ENCODE measurements at places on chromosomes 13 and 19. TPM values are rescaled to one million over a fixed set of nuclear protein-coding genes. Genes with fewer than 3 reads are reported as not detected.

DNA sequence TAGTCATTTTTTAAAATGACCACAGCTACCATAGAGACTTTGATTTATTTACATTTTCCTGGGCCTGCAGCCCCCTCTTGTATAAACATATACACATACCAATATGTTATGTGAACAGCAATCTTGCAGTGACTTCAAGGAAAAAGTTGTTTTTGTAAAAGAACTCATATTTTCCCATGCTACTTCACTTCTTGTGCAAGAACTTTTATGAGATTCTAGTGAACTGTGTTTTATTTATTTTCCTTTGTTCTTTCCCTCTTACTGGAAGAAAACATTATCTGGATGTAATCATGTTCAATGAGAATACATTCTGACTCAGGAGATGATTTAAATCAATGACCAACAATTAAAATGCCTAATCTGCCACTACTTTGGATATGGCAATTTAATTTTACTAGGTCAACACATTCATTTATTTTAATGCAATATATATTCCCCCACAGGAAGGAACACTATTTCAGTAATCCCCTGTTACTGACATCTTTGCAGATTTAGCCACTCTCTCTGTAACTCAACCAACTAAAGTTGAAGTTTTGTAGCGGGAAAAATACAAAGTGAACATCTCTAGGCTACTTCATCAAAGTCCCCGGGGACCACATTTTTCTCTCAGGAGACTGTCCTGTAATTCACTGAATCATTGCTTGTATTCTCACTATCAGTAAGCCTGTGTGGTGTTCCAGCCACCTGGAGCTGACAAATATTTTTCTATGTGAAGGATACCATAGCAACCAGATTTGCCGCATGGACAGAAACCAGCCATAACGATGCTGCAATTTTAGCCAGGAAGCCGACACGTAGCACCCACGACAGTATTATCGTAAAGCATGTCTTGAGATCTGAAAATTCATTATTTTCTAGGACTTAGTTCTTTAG is 90.5 kb downstream of the STARD13 start:
- peak; percentile 96 for DNase-seq

ZNF154 gene
- total RNA-seq, result 1.9 TPM

MAB21L1 gene
- total RNA-seq, result 0.83 TPM

GRCh38 chr19:45075301-45076028 is 813 bp downstream of the ZNF296 start:
- DNase-seq, result no peak

DNA sequence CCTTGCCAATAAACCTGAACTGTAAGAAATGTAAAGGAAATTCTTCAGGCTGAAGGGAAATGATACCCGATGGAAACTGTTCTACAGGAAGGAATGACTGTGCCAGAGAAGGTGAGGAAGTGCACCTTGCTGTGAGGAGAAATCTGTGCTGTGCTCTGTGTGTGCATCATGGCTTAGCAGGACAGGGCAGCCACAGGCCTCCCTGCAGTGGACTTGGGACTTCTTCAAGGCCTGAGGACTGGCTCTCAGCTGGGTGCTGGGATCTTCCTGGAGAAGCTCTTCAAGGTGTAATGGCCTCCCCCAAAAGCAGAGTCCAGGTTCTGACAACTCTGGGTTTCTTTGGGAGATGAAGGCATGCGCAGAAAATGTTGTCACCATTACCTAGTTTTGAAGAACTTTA is 145.1 kb downstream of the UQCRFS1 start:
- no peak for DNase-seq

DNA sequence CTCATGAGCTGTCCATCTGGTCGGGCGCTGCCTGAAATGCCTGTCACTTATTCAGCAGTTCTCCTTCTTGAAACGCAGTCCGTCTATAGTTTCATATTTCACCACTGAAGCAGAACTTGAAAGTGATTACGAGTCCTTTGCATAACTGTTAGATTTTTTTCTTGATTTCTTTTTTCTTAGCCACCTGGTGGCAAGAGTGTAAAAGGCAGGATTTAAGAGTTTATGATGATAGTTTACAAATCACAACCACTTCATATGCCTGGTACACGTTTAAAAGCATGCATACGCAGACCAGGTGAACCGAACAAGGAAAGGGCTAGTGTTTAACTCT is 45.8 kb downstream of the GGACT start:
- DNase-seq, result peak; percentile 64

CLDND2 gene
- total RNA-seq, result not detected

SAFB2 gene
- 17.8 TPM for total RNA-seq

DNA sequence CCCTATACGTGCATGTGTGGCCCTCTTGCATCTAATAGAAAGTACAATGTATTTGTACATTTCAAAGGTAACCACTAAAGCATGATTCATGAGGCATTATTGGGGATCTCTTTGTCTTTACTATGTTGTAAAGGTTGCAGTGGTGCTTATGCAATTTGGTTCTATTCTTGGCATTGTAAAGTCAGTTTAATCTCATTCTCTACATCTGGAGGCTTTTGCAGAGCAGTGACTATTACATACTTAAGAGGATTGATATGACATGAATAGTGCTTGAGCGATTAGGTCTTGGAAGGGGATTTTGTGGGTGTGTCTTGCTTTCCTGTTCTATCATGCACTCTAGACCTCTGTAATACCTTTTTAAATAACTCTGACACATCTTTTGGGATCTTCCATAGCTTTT is 610.0 kb downstream of the EFNB2 start:
- peak; percentile 83 for DNase-seq

FFAR2 gene
- not detected for total RNA-seq

- DNase-seq, result no peak
Measured at GRCh38 chr19:30360376-30361106, 11.6 kb upstream of the ZNF536 start.

- no peak for DNase-seq
Measured at GRCh38 chr13:21060338-21061028, 903 bp downstream of the LATS2 start.

TSSK6 gene
- 0.56 TPM for total RNA-seq

C19orf67 gene
- total RNA-seq, result not detected

GRCh38 chr19:48123907-48124651 is 13.5 kb upstream of the PLA2G4C start:
- peak; percentile 73 for DNase-seq

MCEMP1 gene
- total RNA-seq, result not detected

- no peak for DNase-seq
Measured at GRCh38 chr13:98141509-98142379, 1.1 kb upstream of the FARP1 start.

- no peak for DNase-seq
Measured at GRCh38 chr19:55365964-55366363, 2.9 kb upstream of the GARIN5B start.

F2RL3 gene
- not detected for total RNA-seq

DNA sequence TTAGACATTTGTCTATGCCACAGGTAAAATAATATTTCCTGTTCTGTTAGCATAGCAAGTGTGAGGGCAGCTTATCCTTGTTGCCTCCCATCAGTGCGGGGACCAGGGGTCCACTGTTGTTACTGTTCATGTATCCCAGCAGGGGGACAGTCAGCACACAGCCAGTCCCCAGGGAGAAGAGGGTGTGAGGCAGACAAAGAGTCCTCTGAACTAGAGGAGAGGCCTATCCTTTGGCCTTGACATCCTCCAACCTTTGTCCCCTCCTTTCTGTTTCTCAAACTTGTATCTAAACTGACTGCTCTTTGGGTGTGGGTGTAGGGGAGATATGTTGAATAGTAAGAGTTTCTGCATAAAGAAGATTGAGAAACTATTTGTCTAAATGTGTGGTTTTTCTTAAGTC is 2.9 kb upstream of the GPR18 start:
- DNase-seq, result no peak

RELB gene
- total RNA-seq, result 5.0 TPM

GRCh38 chr13:21232196-21232595 is 55.7 kb downstream of the MRPL57 start:
- peak; percentile 34 for DNase-seq

ZNF443 gene
- total RNA-seq, result 3.2 TPM

GRCh38 chr13:70408865-70409264 is 300.6 kb upstream of the KLHL1 start:
- no peak for DNase-seq

- DNase-seq, result peak; percentile 47
Measured at GRCh38 chr19:5138606-5139582, 170.0 kb downstream of the KDM4B start.

SYCN gene
- total RNA-seq, result not detected

DNA sequence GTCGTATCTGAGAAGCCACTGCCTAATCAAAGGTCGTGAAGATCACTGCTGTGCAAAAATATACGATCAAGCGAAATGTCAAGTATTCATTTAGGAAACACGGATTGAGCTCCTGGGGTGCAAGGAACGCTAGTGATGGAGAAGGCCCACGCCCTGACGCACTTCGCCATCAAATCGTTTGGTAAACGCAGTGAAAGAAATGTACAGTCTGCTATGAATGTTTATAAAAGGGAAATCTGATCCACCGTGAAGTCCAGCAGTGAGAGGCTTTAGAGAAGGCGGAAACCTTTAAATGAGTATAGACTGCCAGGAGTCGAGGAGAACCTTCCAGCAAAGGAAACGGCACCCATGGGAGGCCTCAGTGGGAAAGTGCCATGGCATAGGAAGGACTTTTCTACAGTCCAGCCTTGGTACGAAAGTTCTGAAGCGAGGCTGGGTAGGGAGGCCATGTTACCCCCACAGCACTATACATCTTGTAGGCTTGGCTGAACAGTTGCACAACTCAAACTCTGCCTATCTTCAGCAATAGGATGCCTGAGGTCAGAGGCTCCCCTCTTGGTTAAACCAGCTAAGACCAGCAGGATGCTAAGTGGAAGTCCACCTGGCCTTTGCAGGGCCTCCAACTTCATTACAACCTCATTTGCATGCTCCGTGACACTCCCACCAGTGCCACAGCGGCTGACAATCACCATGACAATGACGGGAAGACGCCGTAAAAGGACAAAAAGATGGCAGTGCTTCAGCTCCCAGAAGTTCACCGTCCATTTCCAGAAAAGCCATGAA is 20.4 kb downstream of the PCID2 start:
- DNase-seq, result peak; percentile 33

GRCh38 chr19:7909471-7910067 is 5.1 kb upstream of the TGFBR3L start:
- no peak for DNase-seq

DNA sequence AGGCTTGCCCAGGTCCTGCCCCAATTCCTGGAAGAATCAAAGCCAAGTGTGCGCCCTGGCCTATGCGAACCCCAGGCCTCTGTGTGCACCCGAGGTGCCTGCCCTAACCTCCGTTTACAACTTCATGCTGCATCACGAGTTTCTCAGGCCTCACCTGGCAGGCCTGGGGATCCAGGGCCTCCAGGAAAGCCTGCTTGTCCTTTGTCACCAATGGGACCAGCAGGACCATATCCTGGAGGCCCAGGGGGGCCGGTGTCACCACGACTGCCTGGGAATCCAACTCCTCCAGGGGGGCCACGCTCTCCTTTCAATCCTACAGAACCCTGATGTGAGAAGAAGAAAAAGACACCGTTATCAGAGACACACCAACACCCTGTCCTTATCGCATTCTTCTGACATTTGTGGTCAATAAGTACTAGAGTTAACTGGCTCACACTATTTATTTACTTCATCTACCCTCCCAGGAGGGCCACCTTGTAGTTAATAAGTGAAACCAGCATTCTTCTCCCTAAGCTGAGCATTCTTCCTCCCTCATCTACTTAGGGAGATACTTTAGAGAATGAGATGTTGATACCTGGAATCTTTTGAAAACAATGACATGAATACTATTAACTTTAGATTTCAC is 120.6 kb downstream of the COL4A1 start:
- DNase-seq, result no peak

DNA sequence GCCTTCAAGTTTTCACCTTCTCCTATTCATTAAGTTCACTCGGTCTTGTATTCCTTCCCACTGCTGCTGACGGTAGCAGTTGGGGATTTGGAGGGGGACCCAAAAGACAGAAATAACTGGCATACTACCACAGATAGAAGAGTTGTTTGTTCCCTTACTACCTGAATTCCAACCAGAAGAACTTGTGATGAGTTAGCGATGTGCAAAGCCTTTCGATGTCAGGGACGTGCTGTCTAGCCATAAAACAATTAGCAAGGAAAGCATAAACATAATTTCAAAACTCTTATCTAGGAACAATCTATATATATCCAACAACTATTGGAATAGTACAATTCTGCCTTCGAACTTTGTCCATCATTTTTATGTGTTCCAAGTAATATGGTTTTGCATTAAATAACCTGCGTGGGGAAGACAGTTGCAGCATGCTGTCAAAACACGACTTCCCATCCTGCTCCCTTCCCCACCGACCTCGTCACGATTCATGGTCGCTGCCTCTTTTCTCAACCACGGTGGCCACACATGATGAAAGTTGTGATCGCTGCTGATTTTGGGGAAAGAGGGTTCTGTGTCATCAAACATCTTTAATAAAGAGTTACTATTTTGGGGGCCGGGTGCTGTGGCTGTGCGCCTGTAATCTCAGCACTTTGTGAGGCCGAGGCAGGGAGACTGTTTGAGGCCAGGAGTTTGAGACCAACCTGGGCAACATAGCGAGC is 3.8 kb upstream of the SLC7A9 start:
- DNase-seq, result no peak

- no peak for DNase-seq
Measured at GRCh38 chr13:79799059-79799867, 318.3 kb downstream of the NDFIP2 start.

- peak; percentile 44 for DNase-seq
Measured at GRCh38 chr13:32314271-32315237, 609 bp downstream of the ZAR1L start.

ZNF564 gene
- 9.4 TPM for total RNA-seq

DNA sequence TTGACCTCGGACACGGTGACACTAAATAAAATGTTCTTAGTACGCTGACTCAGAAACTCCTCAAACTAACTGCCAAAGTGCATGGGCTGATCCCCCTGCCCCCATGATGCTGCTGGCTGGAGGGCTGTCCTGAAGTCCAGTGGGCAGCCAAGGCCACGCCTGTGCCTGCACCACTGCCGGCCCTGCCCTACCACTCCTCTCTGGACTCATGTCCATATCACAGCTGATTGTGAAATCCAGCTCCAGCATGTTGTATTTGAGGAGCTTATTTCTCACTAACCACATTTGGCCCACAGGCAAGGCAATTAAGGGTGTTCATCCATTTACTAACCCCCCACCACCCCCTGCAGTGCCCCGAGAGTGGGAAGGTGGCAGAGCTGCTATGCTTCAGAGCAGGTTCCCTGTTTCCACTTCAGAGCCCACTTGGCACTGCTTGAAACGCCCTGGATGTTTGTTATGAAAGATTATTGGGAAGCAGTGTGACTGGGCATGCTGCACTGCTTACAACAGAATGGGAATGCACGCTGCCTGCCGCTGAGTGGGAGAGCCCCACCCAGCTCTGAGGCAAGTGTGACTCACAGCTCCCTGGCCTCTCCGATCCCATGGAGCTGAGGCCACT is 114.0 kb downstream of the UQCRFS1 start:
- DNase-seq, result peak; percentile 77

Measured in IMR-90 (cell line).